ENCODE measurements at places on chromosomes 5 and 9.

GRCh38 chr9:133657120-133657661 lies 21.0 kb downstream of the DBH start:
- no peak for DNase-seq

GRCh38 chr5:35543408-35543807 lies 74.3 kb upstream of the SPEF2 start:
- peak; percentile 43 for DNase-seq

DNA sequence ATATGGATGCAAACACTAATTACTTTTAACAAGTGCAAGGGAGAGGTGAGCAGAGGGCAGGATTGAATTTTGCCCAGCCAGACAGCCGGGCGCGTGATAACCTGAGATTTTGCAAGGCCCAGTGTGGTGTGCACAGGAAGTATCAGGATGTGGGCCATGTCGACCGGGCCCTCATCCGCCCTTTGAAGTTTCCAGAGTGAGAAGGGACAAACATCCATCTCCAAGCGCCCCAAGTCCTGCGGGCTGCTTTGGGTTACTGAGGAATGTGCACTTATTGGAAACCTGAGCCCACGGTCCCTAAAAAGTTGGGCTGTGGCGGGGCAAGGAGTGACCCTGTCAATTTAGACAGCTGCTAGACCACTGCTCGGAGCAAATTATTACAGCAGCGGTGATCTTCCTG lies 272.2 kb upstream of the IRX2 start:
- DNase-seq = no peak

- DNase-seq = no peak
These were observed 38.8 kb downstream of the RAD50 start for GRCh38 chr5:132595624-132596023.

DNA sequence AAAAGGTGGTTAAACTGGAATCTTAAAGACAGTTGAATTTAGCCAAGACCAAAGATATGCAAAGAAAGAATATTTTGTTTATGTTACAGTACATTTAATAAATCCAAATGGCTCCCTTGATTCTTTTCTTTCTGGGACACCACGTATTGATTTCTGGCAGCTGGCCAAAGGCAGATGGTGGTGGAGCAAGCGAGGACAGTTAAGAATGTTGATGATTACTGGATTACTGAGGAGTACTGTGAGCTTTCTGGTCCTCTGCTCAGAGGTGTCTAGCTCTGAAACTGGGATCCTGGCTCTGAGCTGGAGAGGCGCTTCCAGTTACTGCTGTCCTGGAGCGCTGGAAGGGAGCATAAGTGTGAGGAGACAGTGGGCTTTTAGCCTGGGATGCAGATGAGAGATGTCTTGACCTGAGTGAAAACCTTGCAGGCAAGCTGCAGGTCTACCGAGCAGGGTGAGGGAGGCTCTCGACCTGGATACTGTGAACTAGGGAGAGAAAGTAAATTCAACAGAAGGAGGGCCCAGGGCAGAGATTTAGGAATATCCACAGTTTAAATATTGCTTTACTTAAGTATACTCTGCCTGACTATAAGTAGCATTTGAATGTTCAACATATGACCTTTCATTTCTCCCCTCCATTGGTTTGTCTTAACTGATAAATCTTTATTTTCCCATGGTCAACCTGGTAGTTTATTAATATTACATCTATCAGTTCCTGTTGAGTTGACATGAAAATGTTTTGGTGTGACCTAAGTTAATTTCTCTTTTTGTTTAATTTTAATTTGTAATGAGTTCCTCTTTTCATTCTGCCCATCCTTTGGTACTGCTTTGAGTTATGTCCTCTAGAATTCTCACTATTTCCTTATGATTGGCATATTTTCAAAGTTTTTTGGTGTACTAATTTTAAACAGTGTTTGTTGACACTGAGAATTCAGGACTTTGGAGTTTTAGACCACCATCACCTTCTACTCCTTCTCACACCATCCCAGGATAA lies 3.7 kb downstream of the SYK start:
- DNase-seq = no peak

DNA sequence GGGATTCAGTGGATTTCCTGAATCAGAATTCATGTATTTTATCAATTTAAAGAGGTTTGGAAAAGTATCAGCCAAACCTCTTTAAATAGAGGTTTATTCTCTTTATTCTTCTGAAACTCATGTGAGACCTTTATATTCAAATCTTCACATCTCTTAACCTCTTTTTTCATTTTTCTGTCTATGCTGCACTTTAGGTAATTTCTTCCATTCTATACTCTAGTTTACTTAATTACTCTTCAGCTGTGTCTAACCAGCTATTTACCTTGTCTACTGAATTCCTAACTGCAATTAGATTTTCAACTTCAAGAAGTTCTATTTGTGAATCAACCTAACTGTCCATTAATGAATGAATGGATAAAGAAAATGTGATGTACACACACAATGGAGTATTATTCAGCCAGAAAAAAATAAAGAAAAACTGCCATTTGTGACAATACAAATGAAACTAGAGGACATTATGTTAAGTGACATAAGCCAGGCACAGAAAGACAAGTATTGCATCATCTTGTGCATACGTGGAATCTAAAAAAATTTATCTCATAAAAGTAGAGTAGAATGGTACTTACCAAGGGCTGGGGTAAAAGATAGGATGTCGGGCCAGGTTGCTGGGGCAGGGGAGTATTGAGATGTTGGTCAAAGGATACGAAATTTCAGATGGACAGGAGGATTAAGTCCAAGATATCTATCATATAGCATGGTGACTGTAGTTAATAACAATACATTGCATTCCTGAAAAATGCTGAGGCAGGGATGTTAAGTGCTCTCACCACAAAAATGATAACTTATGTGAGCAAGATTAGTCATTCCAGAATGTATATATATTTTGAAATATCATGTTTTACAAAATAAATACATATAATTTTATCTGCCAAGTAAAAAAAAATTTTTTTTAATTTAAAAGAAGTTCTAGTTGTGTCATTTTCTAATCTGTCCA lies 129.5 kb upstream of the LRRTM2 start:
- DNase-seq = no peak

GRCh38 chr5:121982146-121982892 lies 20.5 kb downstream of the SRFBP1 start:
- DNase-seq = no peak

GRCh38 chr5:83055166-83055565 lies 22.0 kb downstream of the TMEM167A start:
- no peak for DNase-seq

- DNase-seq = no peak
These were observed 8.9 kb upstream of the FOXB2 start for GRCh38 chr9:77010527-77010926.

DNA sequence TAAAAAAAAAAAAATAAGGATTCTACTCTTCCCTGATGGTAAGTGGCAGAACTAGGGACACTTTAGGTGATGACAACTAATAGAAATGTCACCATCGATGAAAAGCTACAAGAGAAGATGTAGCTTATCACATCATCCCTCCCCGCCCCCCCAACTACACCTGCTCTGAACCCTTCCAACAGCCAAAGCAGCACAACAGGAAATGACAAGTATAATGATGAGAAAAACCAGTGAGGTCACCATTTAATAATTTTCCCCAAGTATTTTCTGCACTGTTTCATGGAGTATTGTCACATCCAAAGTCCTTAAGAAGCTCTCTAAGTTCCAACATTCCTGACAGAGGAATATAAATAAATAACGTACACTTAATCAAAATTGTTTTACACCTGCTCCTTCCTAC lies 221.4 kb downstream of the EFNA5 start:
- DNase-seq = no peak

- no peak for DNase-seq
These were observed 81.0 kb downstream of the DAPK1 start for GRCh38 chr9:87578625-87579024.

DNA sequence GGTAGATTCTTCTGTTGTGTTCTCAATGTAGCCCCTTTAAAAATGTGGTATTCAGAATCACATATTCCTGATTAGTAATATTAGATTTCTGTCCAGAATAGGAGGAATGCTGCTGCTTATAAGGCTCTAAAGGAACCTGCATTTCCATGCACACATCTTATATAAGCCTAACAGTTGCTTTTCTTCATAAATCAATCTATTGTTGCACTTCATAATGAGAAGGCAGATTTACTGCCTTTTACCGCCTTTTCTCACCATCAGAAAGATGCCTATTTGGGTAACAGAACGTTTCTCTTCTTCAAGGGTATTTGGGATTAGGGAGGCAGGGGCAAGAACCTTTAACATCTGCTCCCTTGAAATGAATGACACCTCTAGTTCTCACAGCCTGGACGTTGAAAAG lies 243.4 kb downstream of the MLLT3 start:
- DNase-seq = no peak

DNA sequence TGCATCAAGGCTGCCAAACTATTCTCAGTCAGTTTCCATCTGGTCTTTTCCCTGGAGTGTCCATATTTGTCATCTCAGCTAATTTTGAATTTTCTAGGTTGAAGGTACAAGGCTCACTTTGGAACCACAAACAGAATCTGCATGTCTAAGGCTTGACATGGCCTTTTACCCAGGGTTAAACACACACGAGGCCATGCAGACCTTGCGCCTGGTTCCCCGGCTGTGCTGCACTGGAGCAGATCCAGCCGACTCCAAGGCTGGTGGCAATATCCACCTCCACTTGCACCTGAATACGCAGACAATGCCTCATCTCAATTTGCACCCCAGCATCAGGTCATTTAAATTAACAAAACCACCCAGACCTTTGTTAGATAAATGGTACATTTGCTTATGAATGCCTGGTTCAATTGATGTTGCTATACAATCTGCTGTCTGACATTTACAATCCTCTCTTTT lies 276.2 kb downstream of the HSPA4 start:
- DNase-seq = no peak

DNA sequence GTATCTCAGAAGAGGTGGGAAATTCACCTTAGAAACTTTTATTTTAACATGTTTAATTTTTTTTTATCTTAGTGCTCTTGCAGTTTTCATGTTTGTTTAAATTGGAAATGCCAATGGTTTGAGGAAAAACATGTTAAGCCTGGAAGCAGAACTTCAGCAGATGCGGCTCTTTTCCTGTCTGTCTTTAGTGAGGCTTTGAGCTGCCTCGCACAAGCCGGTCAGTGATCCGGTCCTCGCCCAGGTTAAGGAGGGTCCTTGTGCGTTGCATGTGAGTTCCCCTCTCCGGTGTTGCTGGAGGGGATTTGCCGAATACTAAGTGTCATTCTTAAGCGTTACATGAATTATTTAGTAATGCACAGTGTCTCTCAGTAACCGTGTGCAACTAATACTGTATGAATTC lies 9.4 kb upstream of the PLEKHG4B start:
- DNase-seq = no peak

DNA sequence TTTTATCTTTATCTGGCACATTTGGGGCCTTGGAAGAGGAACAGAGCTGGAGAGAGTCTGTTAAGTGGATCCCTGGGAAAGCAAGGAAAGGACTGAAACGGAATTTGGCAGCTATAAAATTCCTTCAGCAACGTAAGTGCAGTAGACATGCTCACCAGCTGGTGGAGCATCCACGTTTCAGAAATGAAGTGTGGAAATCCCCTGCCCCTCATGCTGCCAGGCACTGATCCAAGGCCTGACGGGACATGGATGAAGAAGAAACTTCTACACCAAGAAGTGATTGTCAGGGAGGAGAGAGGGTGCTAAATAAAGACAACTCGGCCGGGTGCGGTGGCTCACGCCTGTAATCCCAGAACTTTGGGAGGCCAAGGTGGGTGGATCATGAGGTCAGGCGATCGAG lies 209.3 kb downstream of the ROR2 start:
- DNase-seq = no peak

DNA sequence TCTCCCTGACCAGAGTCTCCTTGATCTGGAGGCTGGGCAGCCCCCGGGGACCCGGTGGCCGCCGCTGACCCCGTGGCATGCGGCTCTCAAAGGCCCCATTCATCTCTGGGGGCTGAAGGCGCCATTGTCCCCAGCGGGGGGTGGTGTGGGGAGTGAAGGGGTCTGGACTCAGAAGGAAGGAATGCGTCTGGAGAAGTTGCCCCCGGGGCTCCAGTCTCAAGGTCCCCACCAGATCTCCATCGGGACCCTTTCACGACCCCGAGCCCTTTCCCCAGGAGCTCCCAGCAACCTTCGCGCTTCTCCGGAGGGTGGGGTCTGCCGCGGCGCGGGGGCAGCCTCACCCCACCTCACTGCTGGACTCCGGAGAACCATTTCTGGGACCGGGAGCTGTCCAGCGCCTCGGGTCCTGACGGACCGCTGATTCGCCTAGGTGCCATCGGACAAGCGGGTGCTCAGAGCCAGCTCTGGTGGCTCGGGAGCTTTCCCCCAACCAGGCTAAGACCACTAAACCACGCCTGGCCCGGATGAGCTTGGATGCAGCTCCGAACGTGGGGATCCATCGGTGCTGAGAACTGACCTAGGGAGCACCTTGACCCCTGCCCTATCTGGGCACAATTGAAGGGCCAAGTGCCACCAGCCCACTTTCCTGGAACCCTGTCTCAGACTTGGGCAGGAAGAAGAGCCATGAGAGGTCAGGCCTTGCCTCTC lies 5.1 kb upstream of the PCDH1 start:
- no peak for DNase-seq

- no peak for DNase-seq
These were observed 41.3 kb upstream of the HSPA9 start for GRCh38 chr5:138616508-138616907.

- DNase-seq = no peak
These were observed at the start of gene AHRR for GRCh38 chr5:321230-321725. AHRR (plus strand) TSS chr5:321714; CDS start chr5:343903, 22,189 bp downstream.

DNA sequence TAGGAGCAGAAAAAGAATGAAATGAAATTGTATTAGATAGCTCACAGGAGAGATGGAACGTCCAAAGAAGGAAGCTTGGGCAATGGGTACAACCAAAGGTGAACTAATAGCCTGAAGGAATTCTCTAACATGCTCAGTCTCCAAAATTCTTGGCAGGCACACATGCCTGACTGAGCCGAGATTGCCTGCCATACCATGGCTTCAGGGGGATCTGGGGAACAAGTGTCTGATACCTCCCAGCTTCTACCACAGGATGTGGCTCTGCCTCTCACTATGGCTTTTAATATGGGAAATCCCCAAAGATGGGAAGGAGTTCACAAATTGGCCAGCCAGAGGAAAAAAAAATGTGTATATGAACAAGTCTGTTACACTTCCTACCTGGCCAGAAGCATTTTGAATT lies 3.6 kb upstream of the PALM2AKAP2 start:
- DNase-seq = no peak

DNA sequence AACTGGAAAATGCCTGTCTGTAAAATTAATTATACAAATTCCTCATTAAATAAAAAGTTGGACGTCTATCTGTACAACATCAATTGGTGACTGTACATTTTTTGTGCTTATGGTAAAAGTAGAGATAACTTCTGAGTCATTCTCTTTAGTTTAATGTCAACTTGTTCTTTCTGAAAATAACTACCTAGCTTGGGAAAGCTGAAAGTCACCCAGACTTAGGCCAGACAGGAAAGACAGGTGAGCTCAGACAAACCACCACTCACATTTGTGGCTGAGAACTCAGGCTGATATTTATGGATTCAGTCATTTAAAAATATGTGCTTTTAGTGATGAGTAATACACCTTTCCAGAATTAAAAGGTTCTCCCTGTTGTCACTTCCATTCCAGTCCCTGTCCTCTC lies 31.9 kb upstream of the ENTREP1 start:
- DNase-seq = no peak

DNA sequence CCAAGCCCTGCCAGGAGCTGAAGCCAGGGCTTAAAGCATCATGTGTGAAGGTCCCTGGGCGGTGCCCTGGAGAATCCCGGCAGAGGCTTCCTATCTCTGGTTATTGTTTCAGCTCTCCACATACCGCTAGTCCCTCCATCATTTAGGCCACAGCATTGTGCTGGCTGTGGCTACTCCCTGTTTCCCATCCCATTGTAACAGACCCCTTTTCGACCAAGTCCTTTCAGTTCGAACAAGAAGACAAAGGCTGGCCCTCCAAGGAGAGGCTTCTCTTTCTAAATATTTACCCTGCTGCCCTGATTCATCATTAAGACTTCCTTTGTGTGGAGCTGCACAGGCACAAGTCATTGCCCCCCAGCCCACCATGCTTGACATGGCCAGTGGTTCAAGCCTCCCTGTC lies 41.6 kb downstream of the NEUROG1 start:
- no peak for DNase-seq

All from CD14-positive monocyte (primary cell).